ENCODE measurements at places on chromosomes 11 and 22.

DNA sequence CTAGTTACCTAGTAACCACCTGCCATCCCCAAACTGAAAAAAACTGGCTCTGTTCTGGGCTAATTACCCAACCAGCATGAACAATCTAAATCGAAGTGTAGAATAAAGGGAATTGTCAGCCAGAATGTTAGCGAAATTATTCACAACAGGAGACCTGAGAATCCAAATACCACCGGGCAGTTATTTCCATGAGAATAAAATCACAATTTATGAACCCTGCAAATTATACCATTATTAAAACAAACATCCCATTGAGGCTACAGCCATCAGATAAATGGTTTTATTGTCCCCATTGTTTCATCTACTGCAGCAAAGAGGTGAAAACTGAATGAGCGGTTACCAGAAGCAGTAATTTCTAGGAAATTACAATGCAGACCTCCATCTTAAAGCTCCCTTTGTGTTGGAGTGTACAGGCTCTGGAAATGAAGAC is 21.7 kb downstream of the FAM168A start:
- no peak for DNase-seq

- DNase-seq, result no peak
These were observed 24.7 kb downstream of the IL10RA start for GRCh38 chr11:118010738-118011461.

- no peak for DNase-seq
These were observed 23.4 kb downstream of the C2CD3 start for GRCh38 chr11:74147199-74147929.

DNA sequence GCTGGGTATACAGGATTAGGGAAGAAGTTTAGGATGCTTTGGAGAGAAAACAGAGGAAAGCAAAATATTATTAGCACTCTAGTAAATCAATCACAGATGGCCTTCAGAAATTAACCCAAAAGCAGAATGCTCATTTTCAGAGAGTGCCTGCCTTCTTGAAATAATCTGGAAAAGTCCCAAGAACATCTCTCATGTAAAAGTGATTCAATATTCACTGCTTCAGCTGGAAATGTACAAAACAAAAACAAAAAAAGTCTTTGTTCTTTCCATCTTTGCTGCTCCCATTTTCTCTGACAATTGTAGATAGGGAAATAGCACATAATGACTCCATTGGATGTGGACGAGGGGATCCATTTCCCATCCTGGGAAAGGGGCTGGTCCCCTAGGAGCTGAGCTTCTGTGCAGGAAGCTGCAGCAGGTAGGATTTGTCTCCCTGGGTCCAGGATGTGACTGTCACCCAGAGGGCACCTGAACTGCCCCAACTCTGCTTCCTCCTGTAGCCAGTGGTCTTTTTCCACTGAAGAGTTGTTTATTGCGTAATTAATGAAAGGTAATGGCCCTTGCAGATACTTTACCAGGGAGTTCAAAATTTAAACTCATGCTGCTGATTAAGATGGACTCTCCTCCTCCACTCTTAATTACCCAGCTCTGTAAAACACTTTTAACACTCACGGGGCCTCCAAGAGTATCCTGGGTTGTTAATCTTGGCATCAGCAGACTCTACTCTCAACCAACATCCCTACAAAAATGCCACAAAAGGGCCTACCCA is 57.9 kb downstream of the SC5D start:
- DNase-seq, result peak; percentile 60
